ENCODE measurements at places on chromosomes 13 and 19.
A peak's percentile ranks its signal among the peaks of the same experiment; 100 is the strongest.

- no peak for DNase-seq
Observed at GRCh38 chr19:40831502-40832430, 18.5 kb downstream of the CYP2A6 start.

DNA sequence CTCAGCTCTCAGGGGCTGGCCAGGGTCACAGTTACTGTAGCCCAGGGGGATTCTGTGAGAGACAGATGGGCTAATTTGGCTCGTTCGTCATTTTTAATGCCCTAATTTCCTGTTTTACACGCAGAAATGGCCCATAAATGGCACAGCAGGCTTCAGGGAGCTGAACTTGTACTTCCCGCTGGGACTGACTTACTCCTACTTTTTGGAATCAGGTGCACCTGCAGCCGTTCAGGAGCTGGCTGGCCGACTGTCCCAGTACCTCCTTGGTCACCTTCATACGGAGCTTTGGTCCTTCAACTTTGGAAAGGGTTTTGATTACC is 62.4 kb upstream of the URI1 start:
- no peak for DNase-seq

GRCh38 chr19:49570997-49571676 is 9.2 kb downstream of the NOSIP start:
- peak; percentile 69 for DNase-seq

DNA sequence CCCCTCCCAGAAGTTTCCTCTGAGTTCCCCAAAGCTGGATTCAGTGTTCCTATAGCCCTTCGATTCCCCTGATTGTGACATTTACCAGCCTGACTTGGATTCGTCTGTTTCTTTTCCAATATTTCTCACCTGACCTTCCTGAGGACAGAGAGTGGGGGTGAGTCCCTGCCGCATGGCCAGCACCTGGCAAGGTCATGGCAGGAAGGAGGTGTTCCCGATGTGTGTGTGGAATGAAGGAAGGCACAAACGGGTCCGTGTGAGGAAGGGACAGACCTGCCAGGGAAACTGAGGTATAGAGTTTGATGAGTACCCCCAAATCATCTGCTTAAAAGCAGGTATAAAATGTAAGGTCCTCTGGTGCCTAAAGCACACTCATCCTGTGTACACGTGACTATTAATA is 3.3 kb downstream of the COL4A1 start:
- DNase-seq, result no peak

- no peak for DNase-seq
Observed at GRCh38 chr13:53188120-53188519, 159.5 kb downstream of the OLFM4 start.

GRCh38 chr19:15269806-15270205 is 37.6 kb upstream of the EPHX3 start:
- DNase-seq, result no peak

GRCh38 chr13:36819739-36820090 is 693 bp downstream of the RFXAP start:
- peak; percentile 27 for DNase-seq

GRCh38 chr13:94557684-94558235 is 38.2 kb downstream of the TGDS start:
- no peak for DNase-seq

DNA sequence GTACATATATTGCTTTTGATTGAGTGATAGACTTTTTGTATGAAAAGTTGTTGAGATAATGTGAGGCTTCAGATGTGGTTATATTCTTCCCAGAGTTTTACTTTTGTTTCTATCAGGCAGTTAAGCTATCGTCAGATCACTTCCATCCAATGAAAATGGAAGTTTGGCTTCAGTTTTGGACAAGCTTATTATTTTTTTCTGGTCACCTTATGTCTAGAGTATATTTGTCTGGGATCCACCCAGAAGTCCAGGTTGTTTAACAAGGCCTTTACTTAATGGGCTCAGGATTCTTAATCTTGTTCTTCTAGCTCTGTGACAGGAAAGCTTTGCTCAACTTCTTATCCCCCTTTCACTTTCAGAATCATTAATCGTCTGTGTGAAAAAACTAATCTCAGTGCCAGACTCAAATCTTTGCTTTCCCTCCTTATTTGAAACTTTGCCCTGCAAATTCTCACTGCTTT is 150.9 kb downstream of the PDS5B start:
- no peak for DNase-seq

DNA sequence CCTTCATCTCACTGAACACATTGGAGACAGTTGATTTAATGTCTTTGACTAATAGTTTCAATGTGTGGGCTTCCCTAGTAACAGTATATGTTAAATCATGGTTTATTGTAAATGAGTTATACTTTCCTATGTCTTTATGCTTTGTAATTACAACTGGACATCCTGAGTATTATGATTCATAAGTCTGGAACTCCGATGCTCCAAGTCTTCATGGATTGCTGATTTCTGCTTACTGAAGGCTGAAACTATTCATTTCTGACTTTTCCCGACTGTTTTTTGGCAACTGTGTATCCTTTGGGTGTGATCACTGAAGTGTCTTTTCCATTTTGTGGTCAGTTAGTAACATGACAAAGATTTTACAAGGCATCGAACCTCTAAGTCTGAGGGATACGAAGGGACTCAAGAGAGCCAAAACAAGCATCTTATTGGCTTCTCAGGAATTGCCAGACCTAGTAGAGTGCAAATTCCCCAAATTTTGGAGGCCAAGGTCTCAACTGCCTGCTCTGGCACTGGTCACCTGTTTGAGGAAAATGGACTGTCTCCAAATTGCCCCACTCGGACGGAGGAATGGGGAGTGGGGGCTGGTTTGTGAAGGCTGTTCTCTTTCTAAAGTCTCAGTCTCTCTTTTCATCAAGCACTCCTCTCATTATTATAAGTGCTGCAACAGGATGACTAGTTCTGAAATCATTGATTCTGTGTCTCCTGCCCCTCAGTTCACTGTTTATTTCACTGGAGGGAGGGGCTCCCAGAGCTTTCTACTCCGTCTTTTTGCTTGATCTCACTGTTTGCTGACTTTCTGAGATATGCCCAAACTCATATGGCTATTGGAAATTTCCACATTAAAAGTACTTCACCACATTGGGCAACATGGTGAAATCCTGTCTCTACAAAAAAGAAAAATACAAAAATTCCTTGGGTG is 20.2 kb upstream of the CD70 start:
- DNase-seq, result no peak

Measured in CD4-positive, alpha-beta T cell treated with Interleukin-6 for 4 hours (primary cell).